ENCODE measurements at places on chromosomes 2 and 18.

- DNase-seq, result peak; percentile 74
Observed at GRCh38 chr2:204691911-204692510, 146.7 kb downstream of the PARD3B start.

DNA sequence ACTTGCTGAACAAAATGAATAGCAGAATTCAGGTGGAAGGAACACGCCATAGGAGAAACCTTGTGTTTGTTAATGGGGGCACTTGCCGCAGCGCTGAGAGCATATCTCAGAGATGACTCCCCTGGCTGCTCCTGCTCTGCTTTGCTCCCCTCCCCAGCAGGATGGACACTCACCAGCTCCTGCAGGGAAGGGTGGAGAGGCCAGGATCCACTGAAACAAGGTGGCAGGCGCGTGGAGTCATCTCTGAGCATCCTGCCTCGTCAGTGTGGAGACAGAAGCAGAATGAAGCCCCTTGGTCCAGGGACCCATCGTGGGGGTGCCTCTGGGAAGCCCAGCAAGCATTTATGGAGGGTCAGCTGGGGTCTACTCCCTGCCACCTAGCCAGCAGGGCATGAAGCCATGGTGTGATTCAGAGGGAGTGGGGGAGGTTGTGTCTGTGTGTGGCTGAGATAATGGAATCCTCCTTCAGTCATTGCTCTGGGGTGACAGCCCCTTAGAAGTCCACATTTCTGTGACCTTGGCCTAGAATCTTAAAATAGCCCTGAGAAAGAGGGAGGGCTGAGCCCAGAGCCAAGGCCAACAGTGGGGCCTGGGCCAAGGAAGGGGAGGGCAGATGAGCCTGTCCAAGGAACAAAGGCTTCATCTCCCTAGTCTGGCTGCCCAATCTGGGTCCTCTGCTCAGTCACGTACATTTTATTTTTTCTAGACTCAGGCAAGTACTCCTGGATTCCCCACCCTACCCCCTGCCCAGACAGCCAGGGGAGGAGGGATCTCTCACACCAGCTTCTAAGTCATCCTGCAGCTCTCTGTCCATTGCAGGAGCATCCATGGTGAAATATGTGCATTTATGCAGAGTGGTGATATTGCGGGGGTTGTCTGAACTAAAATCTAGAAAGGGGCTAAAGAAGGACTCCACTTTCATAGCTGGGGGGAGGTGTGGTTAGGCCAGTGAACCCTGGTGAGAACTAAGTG lies 215.4 kb downstream of the ZBTB7C start:
- no peak for DNase-seq

DNA sequence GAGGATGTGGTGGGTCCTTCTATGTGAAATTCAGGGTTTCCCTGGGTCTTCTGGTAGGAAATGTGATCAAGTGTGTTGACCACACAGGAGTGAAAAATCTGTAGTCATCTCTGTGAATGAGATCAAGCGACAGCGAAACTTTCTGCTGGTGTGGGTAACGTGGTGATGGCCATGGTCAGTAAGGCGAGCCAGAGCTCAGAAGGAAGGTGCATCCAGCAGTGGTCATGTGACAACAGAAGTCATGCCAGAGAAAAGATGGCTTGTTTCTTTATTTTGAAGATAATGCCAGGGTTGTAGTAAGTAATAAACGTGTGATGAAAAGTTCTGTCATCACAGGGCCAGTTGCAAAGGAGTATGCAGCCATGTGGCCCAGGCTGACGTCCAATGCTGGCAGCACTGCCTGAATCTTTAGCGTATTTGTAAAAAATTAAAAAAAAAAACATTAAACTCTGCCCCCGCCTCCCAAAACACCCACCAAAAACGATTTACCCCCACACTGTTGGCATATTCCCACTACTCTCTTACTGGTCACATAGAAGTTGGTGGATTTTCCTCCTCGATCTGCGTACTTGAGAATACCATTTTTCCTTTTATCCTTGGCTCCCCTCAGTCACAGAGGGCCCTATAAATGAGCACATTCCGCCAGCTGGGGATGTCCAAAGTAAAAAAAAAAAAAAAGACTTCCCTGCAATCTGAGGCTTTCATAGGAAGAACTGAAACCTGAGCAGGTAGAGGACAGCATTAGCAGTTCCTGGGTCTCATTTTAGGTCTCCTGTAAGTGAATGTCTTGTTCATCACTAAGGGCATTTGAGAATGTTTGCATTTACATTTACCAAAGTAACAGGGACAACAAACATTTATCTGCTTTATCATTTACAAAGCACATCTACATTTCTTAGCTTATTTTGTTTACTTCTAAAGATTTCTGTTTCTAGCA lies 70.6 kb downstream of the SLC4A3 start:
- no peak for DNase-seq

DNA sequence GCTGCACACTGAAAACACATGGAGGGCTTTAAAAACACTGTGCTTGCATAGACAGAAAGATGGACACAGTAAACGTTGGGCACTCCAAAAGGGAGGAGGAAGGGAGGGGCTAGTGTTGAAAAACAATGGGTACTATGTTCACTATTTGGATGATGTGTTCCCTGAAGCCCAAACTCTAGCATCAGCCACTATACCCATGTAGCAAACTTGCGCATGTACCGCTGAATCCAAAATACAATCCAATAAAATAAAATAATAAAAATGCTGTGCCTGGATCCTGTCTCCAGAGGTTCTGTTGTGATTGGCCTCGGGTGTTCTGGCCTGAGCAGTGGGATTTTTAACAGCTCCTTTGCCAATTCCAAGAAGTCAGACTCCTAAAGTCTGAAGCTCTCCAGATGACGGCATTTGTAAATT lies 166.0 kb downstream of the TMEM182 start:
- DNase-seq, result no peak

DNA sequence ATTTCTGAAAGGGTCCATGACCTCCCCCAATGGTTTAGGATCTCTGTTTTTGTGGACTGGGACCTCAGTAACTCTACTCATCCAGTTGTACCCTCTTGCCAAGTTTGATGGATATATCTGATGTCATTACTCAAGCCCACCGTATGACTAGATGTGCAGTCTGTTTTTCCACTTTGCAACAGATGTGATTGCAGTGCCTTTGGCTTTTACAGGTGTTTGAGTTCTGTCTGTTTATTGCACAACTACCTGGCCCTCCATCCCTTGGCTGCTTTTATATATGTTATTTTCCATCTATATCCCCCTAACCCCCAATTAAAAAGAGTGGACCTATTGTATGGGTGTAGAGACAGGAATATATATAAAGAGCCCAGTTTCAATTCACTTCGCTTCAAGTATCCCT lies 10.8 kb downstream of the NCOA1 start:
- DNase-seq, result no peak

DNA sequence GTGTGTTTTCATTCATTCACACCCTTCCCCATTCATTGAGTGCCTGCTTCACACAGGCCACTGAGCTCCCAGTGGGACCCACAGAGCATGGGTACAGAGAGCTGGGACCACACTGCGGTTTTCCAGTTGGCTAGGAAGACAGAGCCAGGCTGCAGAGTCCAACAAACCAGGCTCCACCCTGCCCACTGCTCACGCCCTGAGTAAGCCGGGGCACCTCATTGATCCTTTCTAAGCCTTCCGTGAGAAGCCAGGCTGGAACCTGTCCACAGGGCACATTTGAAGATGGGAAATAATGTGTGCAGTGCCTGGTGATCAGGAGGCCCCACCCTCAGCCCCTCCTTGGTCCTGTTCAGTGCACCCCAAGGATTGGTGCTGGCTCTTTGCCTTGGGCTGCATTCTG lies 13.5 kb downstream of the KCNIP3 start:
- no peak for DNase-seq

DNA sequence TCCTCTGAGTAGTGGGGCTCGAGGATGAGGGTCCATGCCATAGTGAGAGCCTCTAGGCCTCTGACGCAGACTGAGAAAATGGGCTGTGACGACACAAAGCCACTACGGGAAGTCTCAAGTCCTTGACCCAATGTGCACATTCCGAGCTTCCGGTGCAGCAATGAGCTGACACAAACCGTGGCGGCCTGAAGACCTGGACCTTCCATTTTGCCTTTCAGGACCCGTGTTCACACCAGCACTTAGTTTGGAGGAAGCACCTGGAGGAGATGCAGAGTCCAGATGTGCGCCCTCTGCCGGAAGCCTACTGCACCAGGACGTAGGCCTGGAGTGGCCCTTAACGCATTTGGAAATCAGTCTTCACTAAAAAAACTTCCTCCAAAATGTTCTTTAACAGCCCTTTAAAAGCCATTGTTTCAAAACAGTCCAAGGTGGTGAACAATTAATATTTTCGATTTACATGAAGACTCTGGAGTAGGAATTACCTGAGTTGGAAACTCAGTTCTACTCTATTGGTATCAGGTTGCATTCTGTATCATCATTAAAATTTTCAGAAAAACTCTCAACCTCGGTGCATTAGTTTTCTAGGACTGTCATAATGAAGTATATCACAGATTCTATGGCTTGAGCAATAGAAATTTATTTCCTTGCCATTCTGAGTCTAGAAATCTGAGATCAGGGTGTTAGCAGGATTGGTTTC lies 33.9 kb downstream of the BMP10 start:
- peak; percentile 12 for DNase-seq

- DNase-seq, result peak; percentile 1
Observed at GRCh38 chr18:42141439-42141838, 186.4 kb downstream of the PIK3C3 start.

DNA sequence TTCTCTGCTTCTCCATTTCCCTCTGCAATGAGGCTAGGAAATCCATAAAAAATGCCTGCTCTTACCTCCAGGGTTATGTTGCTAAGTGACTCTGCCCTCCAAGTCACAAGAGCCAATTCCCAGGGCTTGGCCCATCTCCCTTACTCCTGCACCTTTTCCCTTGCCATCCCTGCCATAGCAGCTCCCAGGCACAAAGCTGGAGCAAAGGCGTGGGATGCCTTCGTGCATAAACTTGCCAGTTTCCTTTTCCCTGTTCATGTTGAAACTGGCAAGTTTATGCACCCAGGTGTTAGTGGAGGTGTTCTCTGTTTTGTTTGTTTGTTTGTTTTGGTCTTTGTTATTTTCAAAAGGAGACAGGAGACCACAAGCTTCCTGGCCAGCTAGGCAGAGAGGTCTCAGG lies 195.1 kb downstream of the ACKR3 start:
- no peak for DNase-seq

GRCh38 chr2:43592443-43592842 lies 3.4 kb downstream of the THADA start:
- no peak for DNase-seq

DNA sequence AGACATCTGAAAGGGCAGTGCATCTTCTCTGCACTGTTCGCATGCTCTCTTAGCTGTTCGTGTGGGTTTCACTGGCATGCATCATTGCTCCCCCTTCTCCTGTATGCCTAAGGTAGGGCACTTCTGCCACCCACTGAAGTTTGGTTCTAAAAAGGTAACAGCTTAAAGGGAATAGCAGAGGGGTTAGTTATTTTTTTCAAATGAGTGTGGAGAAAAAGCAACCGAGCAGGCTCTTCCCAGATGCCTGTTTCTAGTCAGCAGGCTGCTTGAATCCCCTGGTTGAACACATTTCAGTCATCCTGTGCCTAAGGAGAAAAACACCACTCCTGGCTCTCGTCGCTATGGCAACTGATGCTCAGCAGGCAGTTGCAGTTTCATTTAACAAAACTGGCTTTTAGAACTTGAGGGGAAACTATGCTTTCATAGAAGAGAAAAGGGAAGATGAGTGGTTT lies 69.8 kb upstream of the GALNT3 start:
- DNase-seq, result no peak

- DNase-seq, result no peak
Observed at GRCh38 chr18:62346333-62347088, 21.4 kb downstream of the TNFRSF11A start.

DNA sequence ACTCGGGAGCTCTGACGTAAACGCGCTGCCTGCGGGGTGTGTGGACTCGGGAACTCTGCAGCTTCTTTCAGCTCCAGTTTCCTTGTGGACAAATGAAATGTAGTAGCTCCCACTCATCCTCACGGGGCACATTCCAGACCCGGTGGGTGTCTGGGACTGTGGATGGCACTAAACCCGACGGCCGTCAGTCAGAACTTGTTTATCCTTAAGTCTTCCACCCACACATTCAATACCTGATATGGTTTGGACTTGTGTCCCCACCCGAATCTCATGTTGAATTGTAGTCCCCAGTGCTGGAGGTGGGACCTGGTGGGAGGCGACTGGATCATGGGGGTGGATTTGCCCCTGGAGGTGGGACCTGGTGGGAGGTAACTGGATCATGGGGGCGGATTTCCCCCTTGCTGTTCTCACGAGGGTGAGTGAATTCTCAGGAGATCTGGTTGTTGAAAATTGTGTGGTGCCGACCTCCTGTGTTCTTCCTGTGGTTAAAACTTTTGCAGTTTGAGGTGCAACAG lies 81.2 kb upstream of the SNTG2 start:
- DNase-seq, result no peak

DNA sequence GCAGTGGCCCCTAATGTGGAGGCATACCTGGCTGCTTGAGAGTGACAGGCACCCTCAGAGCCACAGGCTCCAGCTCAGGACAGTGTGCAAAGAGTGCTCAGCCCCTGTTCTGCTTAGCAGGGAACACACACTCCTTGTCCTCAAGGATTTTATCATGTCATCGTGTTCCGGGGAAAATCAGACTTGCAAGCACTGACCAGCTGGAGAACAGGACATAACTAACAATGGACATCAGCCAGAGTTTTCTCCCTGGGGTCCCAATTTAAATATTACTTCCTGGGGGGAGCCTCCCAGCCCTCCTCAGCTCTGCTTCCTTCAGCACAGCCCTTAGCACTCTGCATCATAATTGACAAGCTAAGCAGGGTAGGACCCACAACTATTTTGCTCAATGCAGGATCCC lies 175.4 kb upstream of the ACAA2 start:
- DNase-seq, result no peak

GRCh38 chr2:21263622-21264021 lies 139.9 kb downstream of the TDRD15 start:
- no peak for DNase-seq

GRCh38 chr2:230203110-230203676 lies 16.6 kb downstream of the SP110 start:
- no peak for DNase-seq

DNA sequence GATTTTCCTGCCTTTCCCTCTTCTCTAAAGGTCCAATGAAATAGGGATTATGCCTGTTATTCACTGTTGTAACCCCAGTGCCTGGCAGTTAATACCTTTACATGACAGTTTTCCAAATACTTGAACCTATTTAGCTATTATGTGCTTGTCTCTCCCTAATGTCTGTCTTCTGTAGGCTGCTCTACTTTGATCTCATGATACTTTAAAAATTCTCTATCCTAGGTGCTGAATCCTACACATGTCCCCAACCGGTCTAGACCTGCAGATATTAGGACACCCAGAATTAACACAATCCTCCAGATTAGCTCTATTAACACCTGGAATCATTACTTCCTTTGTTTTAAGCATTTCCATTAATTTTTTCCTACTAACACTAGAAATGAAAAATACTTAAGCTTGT lies 7.3 kb downstream of the CEBPZ start:
- no peak for DNase-seq

GRCh38 chr2:220465700-220466099 lies 838.3 kb downstream of the SLC4A3 start:
- no peak for DNase-seq

DNA sequence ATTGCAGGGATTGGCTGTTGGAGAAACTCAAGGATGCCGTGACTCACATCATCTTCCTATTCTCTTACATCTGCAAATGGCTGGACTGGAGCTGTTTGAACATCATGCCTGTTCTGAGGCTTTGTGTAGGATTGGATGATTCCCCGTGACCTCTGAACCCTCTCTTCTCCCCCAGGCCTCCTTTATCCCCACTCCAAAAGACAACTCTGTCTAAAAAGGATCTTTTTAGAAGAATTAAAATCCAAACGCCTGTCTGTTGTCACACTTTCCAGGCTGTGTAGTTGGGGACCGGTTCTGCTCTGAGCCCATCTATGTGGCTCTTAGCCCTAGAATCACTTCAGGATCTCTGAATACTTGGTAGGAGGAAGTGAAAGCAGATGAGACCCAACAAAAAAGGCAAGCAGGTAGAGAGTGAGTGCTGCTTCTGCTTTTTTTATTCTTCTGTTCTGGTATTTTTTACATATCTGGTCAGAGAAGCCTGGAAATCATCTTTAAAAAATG lies 565 bp downstream of the SP140 start:
- no peak for DNase-seq
